ENCODE measurements at places on chromosomes 7 and 10. TPM values are rescaled to one million over a fixed set of nuclear protein-coding genes. Genes with fewer than 3 reads are reported as not detected.
A peak's percentile ranks its signal among the peaks of the same experiment; 100 is the strongest.

Gene PNLIPRP2
- total RNA-seq: not detected

Gene CALCR
- total RNA-seq: not detected

Gene SPAM1
- not detected for total RNA-seq

Gene FERD3L
- total RNA-seq: not detected

Gene EPO
- total RNA-seq: not detected

DNA sequence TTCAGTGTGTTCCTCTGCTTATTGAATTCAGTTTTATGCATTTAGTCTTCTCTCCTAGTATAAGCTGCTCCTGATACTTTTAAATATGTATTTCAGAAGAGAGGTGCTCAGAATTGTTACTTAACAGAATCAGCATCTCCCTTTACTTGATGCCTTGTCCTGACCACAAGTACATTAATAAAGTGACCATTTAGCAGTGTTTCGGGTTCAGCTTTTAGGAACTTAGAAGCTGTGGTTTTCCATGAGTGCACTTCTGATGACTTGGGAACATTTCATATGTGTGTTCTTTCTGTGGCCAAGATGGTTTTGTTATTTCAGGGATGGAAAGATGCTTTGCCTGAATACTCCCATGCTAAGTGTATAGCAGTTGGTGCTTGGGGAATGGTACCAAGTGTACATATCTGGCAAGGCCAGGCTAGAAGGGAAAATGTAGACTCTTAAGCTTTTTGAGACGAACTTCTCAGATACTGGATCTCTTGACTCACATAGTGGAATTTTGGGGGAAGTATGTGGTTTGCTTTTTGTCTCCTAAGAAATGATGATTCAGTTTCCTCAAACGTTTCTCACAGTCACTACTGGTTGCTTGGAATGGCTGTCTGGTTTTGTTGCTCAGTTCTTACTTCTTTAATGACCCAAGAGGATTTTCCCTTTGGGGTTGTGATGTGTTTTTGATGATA lies 17.2 kb downstream of the SGPL1 start:
- DNase-seq: no peak

GRCh38 chr7:100583132-100584053 lies 2.5 kb downstream of the LRCH4 start:
- DNase-seq: peak; percentile 74

Gene FRAT1
- 3.7 TPM for total RNA-seq

Gene TRPV5
- 0.18 TPM for total RNA-seq

DNA sequence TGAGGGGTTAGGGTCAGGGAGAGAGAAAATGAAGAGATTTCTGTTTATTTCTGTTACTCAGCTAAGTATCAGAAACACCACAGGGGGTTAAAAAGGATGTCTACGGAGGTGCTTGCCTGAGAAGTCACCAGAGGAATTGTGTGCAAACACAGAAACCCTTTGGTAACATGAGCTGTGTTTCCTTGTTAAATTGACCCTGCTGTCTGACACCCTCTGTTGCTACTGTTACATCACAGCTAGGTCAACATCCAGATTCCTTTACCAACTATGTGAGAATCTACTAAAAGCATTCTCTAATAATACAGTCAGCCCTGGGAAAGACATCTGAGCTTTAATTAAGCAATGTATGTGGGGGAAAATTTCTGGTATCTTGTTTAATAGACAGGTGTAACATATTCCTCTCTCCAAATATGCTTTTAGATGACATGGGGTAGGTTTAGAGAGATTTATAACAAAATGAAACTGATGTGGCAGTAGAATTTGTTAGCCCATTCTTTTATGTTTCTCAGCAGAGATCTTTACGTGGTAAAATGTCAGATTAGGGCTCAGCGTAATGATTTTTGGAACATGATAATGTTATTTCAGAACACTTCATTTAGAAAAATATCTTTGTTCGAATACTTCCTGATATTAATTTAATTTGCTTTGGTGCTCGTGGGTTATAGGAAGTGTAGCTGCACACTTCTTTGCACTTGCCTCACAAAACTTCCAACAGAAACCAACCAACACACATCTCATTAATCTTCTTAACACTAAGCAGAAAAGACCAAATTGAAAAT lies 168.0 kb upstream of the AHR start:
- peak; percentile 68 for DNase-seq

DNA sequence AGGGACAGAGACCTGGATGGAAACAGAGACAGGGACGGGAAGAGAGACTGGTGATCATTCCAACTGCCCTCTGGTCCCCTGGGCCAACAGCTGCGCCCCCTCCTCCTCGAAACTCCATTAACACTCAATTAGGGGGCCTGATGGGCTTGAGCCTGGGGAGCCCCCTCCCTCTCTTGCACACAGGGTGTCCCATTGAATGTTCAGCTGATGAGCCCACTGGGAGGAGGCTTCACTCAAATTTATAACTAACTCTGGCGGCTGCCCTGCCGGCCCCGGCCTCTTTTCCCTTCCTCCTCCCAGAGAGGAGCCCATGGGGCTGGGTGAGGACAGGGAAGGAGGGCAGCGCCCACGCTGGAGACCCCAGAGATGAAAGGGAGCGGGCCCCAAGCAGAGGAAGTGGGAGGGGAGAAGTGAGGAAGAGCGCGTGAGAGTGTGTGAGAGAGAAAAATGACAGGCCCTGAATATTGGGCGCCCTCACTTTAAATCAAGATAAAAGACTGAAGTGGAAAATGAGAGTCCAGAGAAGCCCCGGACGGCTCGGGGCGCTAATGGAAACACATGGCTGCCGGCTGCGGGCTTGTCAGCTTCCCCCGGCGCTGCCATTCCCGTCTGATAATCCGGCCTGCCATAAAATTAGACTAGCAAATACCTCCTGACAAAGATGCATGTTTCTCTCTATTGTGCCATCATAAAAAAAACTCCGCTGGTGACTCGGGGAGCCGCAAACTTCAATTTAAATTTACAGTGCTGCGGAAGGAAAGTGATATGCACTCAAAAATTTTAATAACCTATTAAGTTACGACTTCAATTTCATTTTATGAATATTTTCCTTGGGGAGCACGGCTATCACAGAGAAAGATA lies 58.0 kb upstream of the PAX2 start:
- no peak for DNase-seq

- no peak for DNase-seq
These were observed 2.3 kb downstream of the CELF2 start for GRCh38 chr10:11019724-11020547.

DNA sequence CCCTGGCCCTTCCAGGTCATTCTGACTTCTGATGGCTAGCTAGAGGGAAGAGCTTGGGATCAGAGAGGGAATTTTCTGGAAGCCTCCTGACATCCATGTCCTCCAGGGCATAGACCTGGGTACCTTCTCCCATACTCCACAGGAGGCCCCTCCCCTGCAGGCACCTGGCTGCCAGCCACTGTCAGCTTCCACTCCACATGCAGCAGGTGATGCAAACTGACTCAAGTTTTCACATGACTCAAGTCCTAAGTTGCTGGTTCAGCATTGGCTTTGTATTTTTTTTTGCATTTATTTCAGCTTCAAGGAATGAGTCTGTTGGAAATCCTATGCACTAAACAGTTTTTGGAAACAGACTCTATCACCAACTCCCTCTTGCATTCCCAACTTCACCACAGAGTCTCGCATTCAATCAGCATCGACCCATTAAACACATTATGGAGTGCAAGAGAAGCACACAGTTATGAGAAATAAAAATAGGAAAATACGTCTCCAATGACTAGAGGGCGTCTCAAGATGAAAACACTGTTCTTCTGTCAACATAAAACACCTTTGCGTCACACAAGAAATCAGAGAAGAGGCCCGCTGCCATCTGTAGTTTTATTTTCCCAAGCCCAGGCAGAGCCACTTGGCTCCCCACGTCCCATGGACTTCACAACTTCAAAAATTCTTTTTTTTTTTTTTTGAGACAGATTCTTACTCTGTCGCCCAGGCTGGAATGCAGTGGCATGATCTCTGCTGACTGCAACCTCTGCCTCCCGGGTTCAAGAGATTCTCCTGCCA lies 362.6 kb upstream of the MGMT start:
- no peak for DNase-seq

- DNase-seq: no peak
These were observed 46.3 kb downstream of the GOLGA7B start for GRCh38 chr10:97895915-97896314.

GRCh38 chr7:102132209-102132752 lies 154.4 kb upstream of the SH2B2 start:
- no peak for DNase-seq

Gene TRIL
- not detected for total RNA-seq

DNA sequence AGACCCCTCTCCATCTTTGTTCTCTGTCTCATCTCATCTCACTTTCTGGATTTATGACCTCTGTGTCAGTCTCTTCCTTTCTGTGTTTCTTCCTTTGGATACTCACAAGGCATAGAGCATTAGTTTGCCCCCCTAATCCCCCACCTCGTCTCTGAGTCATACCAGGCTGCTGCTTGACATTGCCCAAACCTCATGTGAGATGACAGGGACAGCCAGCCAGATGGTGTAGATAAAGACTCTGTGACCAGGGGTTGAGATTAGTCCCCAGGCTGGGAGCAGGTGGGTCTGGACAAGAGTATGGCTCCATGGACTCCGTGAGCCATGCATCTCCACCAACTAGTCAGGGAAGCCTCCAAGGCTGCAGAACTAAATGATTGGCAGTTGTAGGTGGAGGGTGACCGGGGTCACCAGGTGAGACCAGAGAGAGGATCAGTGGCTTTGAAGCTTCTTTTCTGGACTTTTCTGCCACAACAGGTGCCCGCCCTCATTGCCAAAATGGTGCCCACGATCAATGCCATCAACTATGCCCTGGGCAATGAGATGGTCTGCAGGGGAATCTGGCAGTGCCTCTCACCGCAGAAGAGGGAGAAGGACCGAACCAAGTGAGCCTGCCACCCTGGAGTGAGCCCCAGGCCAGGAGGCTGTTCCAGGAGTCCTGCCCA lies 13.3 kb downstream of the RGR start:
- no peak for DNase-seq

DNA sequence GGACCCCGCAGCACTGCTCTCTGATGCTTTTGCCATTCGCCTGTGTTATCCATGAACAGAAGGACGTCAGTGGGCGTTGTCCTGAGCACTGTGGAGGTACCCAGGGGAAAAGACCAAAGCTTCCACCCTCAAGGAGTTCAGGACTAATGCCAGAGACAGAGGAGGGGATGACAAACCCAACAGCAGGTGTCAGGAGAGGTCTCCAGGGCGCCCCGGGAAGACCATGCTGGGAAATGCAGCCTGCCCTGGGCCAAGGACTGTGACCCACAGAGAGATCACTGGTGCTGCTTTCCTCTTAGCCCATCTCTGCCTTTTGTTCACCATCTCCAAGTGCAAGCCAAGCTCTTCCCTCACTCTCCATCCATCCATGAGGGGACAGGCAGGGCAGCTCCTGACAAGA lies 166.8 kb upstream of the PFKP start:
- DNase-seq: no peak

GRCh38 chr10:79424221-79425073 lies 21.0 kb downstream of the ZCCHC24 start:
- DNase-seq: no peak

DNA sequence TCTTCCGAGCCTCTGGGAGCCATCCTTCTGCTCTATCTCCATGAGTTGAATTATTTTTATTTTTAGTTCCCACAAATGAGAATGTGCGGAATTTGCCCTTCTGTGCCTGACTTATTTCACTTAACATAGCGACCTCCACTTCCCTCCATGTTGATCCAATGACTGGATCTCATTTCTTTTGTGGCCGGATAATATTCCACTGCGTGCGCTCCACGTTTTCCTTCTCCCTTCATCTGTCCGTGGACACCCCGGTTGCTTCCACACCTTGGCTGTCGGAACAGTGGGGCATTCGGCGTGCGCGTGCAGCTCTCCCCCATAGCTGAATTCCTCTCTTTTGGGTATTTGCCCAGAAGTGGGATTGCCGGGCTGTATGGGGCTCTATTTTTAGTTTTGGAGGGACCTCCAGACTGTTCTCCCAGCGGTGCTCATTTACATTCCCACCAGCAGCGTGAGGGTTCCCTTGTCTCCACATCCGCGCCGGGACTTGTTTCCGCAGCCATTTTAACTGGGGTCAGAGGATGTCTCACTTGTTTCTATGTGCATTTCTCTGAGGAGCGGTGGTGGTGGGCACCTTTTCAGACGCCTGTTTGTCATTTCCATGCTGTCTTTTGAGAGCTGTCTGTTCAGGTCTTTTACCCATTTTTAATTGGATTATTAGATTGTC lies 51.0 kb upstream of the SUN1 start:
- no peak for DNase-seq

Gene POU6F2
- not detected for total RNA-seq

Gene GPR15LG
- not detected for total RNA-seq

- DNase-seq: no peak
These were observed 7.2 kb upstream of the REPIN1 start for GRCh38 chr7:150361402-150361801.

GRCh38 chr10:124283949-124284250 lies 134.8 kb downstream of the OAT start:
- no peak for DNase-seq

DNA sequence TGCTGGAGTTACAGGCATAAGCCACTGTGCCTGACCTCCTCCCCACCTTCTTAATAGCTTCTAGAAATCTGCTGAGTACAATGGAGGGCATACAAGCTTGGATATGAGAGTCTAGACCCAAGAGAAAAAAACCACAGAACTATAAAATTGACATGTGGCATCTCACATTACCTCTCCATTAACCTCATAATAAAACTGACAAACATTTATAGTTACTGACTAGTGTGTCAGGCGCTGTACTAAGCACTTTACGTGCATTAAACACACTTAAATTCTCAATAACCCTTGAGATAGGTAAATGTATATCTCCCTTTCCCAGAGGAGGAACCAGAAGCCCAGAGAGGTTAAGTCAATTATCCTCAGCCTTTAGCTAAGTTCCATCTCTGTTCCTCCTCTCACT lies 300.5 kb upstream of the MYO3A start:
- DNase-seq: no peak

- DNase-seq: no peak
These were observed 427.7 kb downstream of the RPS24 start for GRCh38 chr10:78461333-78461732.

DNA sequence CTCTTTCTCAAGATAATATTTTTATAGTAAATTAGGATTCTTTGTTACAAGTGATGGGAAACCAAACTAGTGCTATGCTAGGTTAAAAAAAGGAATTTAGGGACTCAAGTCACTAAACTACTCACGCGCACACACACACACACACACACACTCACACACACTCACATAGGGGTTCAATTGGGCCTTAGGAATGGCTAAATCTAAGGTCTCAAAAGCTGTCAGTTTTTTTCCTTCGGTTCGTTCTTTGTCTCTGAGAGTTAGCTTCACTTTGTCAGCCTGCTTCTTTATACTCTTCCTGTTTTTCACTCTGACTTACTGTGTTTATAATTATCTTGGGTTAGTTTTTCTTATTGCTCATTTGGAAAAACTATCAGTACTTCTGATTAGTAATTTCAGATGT lies 138.9 kb downstream of the ADK start:
- no peak for DNase-seq

Gene PRKCQ
- 0.03 TPM for total RNA-seq

Measured in HT-29 (cell line).